ENCODE measurements at places on chromosomes 4 and X. TPM values are rescaled to one million over a fixed set of nuclear protein-coding genes. Genes with fewer than 3 reads are reported as not detected.

- no peak overlapping the region for H3K4me3 ChIP-seq
- no peak for DNase-seq
- H3K4me1 ChIP-seq = no peaks in the 10 kb centered on the region
- H3K36me3 ChIP-seq = no peaks in the 10 kb centered on the region
Observed at GRCh38 chrX:78712336-78712735, 35.2 kb upstream of the LPAR4 start.

GRCh38 chr4:138209094-138209493 is 33.1 kb downstream of the SLC7A11 start:
- H3K4me3 ChIP-seq = no peak overlapping the region
- H3K27ac ChIP-seq = no peak overlapping the region
- H3K27me3 ChIP-seq = no peaks in the 10 kb centered on the region

DNA sequence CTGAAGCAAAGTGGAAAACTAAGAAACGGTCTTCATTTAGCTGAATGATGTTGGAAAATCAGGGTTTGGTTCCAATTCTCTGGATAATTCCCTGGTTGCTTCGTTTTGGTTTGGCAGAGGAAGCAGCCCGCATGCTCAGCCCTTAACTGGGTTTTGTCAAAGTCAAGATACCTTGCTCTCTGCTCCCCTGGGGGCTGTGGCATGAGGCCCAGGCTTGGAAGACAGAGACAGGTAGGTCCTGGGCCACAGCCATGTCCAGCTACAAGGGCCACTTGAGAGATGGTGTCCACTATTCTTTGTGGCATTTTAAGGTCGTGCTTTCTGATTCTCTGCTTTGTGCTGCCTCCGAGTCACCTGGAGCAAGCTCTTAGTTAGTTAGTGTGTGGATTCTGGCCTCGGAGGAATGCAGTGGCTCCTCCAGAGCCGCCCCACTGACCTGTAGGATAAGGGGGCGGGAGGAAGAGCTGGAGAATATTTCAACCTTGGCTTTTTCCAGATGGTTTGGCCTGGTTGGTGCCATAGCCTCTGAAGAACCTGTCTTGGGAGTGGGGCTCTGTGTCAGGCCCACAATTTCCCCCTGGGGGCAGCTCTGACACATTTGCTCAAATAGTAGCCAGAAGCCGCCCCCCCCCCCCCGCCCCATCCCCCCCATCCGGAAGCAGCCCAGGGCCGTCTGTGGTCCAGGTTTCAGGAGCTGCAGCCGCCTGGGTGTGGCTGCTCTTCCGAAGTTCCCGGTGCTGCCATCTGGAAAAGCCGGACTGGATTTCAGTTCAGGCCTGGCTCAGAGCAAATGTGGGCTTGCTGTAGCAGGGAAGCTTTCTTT is 147.1 kb downstream of the NHS start:
- H3K27me3 ChIP-seq = no peaks in the 10 kb centered on the region
- H3K4me1 ChIP-seq = peaks cover 9% of the 10 kb centered on the region
- no peak overlapping the region for H3K27ac ChIP-seq
- no peak overlapping the region for H3K4me3 ChIP-seq
- H3K36me3 ChIP-seq = no peaks in the 10 kb centered on the region

- no peak overlapping the region for H3K27ac ChIP-seq
- H3K4me1 ChIP-seq = no peaks in the 10 kb centered on the region
- H3K27me3 ChIP-seq = no peaks in the 10 kb centered on the region
Observed at GRCh38 chr4:22217480-22217879, 268.9 kb upstream of the KCNIP4 start.

DNA sequence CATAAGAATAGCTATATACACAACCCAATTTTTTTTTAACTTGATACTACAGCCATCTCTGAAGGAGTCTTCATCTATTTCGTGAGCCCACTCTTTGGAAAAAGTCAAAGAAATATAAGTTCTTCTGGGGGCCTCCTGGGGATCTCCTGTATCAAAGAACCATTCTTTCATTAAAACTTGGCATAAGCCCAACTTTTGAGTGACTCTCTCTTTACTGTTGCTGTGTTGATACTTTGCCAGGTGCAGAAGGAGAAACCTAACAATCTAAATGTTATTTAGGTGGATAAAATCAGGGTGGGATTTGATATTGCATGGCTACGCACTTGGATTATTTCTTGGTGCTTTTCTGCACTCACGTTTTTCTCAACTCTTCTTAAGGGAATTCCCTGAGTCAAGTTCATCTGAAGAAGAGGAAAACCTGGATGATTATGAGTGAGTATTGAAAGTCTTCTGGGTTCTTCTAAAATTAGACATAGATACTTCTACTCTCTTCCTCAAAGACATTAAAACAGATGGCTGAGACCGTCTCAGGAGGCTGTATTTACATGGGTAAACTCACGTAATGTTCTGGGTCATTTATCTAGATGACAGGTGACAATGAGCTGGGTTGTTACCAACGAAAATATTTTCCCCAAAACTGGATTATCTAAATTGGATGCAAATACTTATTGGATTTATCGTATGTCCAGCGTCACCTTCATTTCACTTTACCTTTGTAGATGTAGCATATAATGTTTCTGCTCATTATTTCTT is 25.2 kb downstream of the BMX start:
- no peaks in the 10 kb centered on the region for H3K36me3 ChIP-seq
- no peak overlapping the region for H3K4me3 ChIP-seq
- H3K27ac ChIP-seq = no peak overlapping the region
- no peaks in the 10 kb centered on the region for H3K27me3 ChIP-seq
- H3K4me1 ChIP-seq = no peaks in the 10 kb centered on the region
- DNase-seq = no peak

GRCh38 chr4:42555828-42556227 is 101.1 kb downstream of the ATP8A1 start:
- H3K4me1 ChIP-seq = no peaks in the 10 kb centered on the region
- no peak overlapping the region for H3K27ac ChIP-seq
- H3K4me3 ChIP-seq = no peak overlapping the region
- H3K36me3 ChIP-seq = no peaks in the 10 kb centered on the region

DNA sequence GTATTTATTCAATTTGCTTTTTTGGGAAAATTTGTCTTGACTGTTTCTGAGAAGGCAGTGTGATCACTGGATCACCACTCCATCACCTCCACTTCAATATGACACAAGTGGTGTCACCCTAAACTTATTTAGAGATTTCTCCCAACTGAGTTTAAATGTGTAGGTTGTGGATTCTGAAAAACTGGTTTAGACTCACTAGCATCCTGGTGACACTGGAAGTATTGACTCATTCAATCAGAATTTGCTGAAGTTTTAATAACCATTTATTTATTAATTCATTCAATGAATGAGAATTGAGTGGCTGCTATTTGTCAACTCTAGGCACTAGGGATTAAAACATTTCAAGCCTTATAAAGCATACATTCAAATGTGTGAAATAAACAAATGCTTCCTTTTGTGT is 819.1 kb upstream of the EPHA5 start:
- no peaks in the 10 kb centered on the region for H3K4me1 ChIP-seq
- H3K36me3 ChIP-seq = no peaks in the 10 kb centered on the region
- DNase-seq = no peak
- no peaks in the 10 kb centered on the region for H3K27me3 ChIP-seq

DNA sequence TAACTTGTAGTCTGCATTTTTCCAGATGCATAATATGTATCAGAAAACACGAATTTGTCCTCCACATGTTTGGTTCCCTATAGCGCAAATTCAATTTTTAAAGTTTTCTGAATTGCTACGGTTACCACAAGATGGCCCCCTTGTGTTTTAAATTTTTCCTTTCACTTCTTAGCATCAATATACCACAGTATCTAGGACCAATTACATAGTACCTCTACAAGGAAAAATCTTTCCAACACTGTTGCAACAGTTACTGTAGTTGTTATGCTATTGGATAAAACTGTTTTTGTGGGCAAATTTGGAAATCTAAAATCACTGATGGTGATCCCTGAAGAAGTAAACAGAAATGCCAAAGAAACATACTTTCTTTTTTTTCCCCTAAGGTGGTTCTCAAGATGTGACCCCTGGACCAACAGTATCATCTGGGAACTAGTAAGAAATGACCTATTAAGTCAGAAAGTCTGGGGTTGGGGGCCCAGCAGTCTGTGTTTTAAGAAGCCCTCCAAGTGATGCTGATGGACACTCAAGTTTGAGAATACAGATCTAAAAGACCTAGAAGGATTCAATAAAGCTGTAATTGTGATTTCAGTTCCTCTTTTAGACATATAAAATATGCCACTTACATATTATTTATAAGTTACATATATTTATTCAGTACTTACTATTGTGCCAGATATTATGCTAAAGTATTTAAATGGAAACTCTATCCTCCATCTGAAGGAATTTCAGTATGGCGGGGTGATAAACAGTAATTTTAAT is 3.1 kb downstream of the ZGRF1 start:
- H3K4me3 ChIP-seq = no peak overlapping the region
- no peaks in the 10 kb centered on the region for H3K27me3 ChIP-seq
- H3K4me1 ChIP-seq = peaks cover 17% of the 10 kb centered on the region
- no peak for DNase-seq

DNA sequence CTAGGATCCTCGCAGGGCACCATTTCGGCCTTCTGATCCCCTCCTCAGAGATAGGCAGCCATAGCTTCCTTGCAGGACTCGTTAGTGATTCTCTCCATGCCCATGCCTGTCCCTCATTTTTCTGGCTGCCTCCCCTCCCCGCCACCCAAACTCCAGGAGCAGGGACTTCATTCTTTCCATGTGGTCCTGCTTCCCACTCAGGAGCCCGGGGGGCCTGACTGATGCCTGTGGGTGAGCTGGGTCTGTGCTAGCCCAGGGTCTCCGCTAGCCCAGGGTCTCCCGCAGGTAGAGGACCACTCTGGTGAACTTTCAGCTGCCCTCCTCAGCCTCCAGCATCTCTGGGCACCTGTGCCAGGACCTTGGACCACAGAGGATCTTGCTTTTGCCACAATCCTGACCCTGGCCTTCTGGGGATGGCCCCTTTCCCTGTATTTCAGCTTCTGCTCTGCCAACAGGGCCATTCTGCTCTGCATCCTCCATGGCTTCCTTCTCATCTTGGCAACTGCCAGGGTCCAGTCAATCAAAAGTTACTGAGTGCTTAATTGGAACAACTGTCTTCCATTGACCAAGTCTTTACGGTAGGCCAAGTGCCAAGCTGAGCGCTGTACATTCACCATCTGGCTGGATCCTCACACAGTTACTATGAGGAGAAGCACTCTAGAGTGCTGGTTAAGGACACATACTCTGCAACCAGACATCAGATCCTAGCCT is 152.2 kb downstream of the EFNB1 start:
- no peak overlapping the region for H3K4me3 ChIP-seq
- H3K36me3 ChIP-seq = no peaks in the 10 kb centered on the region
- H3K4me1 ChIP-seq = peaks cover 12% of the 10 kb centered on the region
- no peaks in the 10 kb centered on the region for H3K27me3 ChIP-seq

DNA sequence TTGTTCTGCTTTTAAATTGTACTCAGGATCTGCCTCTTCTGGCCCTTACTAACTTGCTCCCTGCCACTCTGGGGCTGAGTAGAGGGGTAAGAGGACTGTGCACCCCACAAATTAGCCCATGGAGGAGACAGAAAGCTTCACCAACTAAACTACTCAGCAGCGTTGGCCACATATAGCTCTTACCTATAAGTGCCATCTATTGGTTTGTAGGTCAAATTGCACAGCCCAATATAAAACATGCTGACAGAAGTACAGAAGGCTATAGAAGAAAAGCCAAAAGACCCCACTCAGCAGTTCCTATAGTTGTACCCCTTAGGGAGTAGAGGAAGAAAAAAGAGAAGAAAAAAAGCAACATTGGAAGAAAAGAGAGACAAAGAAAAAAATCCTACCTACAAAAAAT is 341.2 kb upstream of the FMR1 start:
- no peak overlapping the region for H3K27ac ChIP-seq
- no peaks in the 10 kb centered on the region for H3K36me3 ChIP-seq
- no peak for DNase-seq
- no peak overlapping the region for H3K4me3 ChIP-seq
- no peaks in the 10 kb centered on the region for H3K4me1 ChIP-seq

DNA sequence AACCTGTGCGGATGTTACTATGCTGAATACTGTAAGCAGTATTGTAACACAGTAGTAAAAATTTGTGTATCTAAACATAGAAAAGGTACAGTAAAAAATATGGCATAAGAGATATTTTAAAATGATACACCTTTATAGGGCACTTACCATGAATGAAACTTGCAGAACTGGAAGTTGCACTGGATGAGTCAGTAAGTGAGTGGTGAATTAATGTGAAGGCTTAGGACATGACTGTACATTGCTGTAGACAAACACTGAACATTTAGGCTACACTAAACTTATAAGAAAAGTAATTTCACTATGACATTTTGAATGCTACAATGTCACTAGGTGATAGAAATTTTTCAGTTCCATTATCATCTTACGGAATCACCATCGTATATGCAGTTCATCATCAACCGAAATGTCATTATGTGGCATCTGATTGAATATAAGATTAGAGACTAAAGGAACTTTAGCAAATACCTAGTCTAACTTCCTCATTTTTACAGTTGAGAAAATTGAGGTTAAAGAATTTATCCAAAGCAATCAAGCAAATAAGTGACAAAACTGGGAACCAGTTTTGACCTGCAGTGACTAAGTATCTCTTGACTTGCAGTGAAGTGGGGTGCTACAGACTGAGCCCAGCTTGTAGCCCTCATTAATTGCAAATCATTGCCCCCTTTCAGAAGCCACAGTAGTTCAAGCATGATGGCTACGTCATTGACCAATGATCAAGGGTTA is 55.3 kb downstream of the EGF start:
- no peak for DNase-seq
- H3K36me3 ChIP-seq = no peaks in the 10 kb centered on the region
- H3K27me3 ChIP-seq = no peaks in the 10 kb centered on the region
- no peaks in the 10 kb centered on the region for H3K4me1 ChIP-seq
- no peak overlapping the region for H3K4me3 ChIP-seq

DNA sequence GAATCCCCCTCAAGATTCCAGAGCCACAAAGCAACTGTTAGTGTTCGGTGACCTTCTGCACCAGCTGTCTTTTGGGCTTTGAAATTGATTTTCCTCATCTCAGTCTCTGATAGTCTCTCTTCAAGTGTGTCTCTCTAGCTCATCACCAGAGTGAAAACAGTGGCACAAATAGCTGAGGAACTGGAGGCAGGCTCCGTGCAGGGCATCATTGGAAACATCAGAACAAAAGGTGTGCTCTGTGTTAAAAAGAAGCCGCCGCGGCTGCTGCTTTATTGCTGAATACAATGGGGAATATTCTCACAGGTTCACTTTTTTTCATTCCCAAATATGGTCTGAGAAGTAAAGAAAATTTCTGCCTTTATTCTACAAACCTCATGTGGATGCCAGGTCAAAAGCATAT is 297.5 kb downstream of the DCTD start:
- H3K4me1 ChIP-seq = no peaks in the 10 kb centered on the region
- H3K27me3 ChIP-seq = no peaks in the 10 kb centered on the region
- H3K36me3 ChIP-seq = no peaks in the 10 kb centered on the region
- no peak for DNase-seq
- no peak overlapping the region for H3K4me3 ChIP-seq

DNA sequence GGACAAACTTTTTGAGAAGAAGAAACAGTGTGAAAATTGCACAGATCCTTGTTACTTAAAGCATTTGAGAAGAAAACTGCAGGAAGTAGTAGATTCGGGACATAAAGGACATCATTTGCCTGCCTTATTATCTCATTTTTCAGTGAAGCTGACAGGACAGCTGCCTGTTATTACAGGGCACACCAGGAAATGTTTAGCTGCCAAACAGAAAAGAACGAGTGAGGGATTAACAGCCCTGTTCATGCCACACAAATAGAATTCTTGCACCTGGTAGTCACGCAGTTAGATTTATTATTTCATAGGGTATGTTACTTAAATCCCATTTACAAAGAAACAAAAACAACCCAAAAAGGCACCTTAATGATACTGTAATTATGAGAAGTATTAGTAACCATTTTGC is 100.6 kb downstream of the CHIC2 start:
- H3K27me3 ChIP-seq = no peaks in the 10 kb centered on the region
- no peak overlapping the region for H3K27ac ChIP-seq
- no peaks in the 10 kb centered on the region for H3K36me3 ChIP-seq
- no peak overlapping the region for H3K4me3 ChIP-seq
- no peaks in the 10 kb centered on the region for H3K4me1 ChIP-seq
- DNase-seq = no peak

The PAGE2 gene
- not detected for total RNA-seq

The RS1 gene
- total RNA-seq = not detected

The DMRTC1B gene
- not detected for total RNA-seq

The PAGE4 gene
- total RNA-seq = not detected

The SOWAHD gene
- 0.54 TPM for total RNA-seq

Data from sigmoid colon (tissue), 7 donors.